ENCODE measurements at places on chromosomes 4 and X.
A peak's percentile ranks its signal among the peaks of the same experiment; 100 is the strongest.

- H3K4me1 ChIP-seq = no peaks in the 10 kb centered on the region
- H3K4me3 ChIP-seq = no peak overlapping the region
- no peak overlapping the region for H3K27ac ChIP-seq
- no peaks in the 10 kb centered on the region for H3K36me3 ChIP-seq
- DNase-seq = no peak
Measured at GRCh38 chr4:152200511-152201333, 335.2 kb downstream of the FBXW7 start.

GRCh38 chr4:2803624-2804448 lies 11.0 kb downstream of the SH3BP2 start:
- peaks cover 29% of the 10 kb centered on the region for H3K4me1 ChIP-seq
- H3K4me3 ChIP-seq = no peak overlapping the region
- no peak for DNase-seq
- H3K27me3 ChIP-seq = no peaks in the 10 kb centered on the region

DNA sequence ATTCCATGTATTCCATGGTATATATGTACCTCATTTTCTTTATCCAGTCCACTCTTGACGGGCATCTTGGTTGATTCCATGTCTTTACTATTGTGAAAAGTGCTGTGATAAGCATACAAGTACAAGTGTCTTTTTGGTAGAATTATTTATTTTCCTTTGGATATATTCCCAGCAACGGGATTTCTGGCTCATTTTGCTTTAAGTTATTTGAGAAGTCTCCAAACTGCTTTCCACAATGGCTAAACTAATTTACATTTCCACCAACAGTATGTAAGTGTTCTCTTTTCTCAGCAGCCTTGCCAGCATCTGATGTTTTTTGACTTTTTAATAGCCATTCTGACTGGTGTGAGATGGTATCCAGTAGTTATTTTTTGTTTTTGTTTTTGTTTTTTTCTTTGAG lies 17.6 kb upstream of the FAT4 start:
- H3K27ac ChIP-seq = no peak overlapping the region
- no peaks in the 10 kb centered on the region for H3K4me1 ChIP-seq
- H3K36me3 ChIP-seq = no peaks in the 10 kb centered on the region

GRCh38 chr4:107689912-107690587 lies 30.0 kb downstream of the PAPSS1 start:
- DNase-seq = no peak
- peaks cover 3% of the 10 kb centered on the region for H3K36me3 ChIP-seq
- no peak overlapping the region for H3K4me3 ChIP-seq
- H3K4me1 ChIP-seq = peaks cover 4% of the 10 kb centered on the region
- no peak overlapping the region for H3K27ac ChIP-seq
- H3K27me3 ChIP-seq = no peaks in the 10 kb centered on the region

DNA sequence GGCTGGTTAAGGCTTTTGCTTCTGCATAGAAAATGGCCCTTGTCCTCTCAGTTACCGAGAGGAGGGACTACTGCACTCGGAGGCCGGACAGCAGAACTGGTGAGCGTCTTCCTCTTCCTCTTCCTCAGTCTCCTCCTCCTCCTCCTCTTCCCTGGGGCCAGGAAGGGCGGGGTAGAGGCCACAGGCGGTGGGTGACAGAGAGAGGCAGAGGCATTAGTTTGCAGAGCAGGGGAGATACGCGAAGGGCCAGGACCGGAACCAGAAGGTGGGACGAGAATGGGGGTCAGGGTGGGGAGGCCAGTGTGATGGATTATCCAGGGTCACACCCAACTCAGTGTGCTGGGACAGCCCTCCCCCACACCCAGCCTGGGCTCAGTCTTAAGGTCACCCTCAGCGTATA lies 14.5 kb downstream of the IQSEC2 start:
- DNase-seq = no peak
- no peak overlapping the region for H3K27ac ChIP-seq
- H3K27me3 ChIP-seq = no peaks in the 10 kb centered on the region
- H3K4me3 ChIP-seq = no peak overlapping the region

DNA sequence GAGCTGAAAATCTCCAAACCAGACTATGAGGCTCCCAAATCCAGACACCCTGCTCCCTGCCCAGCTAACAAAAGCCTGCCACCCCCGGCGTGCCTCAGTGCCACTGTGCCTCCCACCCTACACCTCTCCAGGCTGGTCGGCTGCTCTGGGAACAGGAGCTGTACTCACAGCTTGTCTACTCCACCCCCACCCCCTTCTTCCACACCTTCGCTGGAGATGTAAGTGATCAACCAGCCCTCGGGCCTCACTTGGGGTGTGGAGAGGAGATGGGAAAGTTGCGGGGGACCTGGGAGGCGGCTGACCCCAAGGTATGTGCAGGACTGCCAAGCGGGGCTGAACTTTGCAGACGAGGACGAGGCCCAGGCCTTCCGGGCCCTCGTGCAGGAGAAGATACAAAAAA lies 1.8 kb downstream of the WAS start:
- DNase-seq = no peak
- H3K27me3 ChIP-seq = no peaks in the 10 kb centered on the region
- H3K4me3 ChIP-seq = no peak overlapping the region
- H3K36me3 ChIP-seq = peaks cover 31% of the 10 kb centered on the region
- H3K27ac ChIP-seq = peak overlapping the region; percentile 28
- peaks cover 13% of the 10 kb centered on the region for H3K4me1 ChIP-seq

- no peaks in the 10 kb centered on the region for H3K4me1 ChIP-seq
- no peaks in the 10 kb centered on the region for H3K36me3 ChIP-seq
- H3K4me3 ChIP-seq = no peak overlapping the region
- no peak overlapping the region for H3K27ac ChIP-seq
Measured at GRCh38 chr4:48639807-48640206, 140.3 kb downstream of the FRYL start.

DNA sequence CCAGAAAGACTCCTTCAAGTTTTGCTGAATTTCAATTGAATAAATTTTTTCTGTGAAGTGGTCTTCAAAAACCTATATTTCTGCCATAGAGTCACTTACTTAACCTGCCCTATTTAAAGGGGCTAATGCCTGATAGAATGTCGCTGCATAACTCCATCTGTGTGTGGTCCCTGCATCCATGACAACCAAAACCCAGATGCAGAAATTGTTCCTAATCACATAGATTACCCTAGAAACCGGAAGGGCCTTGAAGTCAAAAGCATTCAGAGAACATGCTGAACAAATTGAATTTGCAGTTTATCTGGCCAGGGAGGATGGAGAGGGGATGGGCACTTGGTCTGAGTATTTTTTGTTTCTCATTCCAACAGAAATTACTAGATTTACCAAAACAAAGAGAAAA lies 1.5 kb upstream of the PARM1 start:
- H3K27ac ChIP-seq = no peak overlapping the region
- H3K36me3 ChIP-seq = no peaks in the 10 kb centered on the region
- no peak overlapping the region for H3K4me3 ChIP-seq
- no peak for DNase-seq
- H3K27me3 ChIP-seq = no peaks in the 10 kb centered on the region

Data from effector memory CD4-positive, alpha-beta T cell (primary cell).